Memory B cell (primary cell): ENCODE measurements at places on chromosomes 2 and 18.

- H3K36me3 ChIP-seq: no peaks in the 10 kb centered on the region
- no peak overlapping the region for H3K4me3 ChIP-seq
- DNase-seq: no peak
These were observed 119.9 kb upstream of the HS6ST1 start for GRCh38 chr2:128438586-128438985.

- peak overlapping the region; percentile 5 for H3K4me3 ChIP-seq
- H3K27ac ChIP-seq: peak overlapping the region; percentile 81
- DNase-seq: peak; percentile 30
- peaks cover 18% of the 10 kb centered on the region for H3K4me1 ChIP-seq
- H3K36me3 ChIP-seq: no peaks in the 10 kb centered on the region
These were observed 352.6 kb upstream of the CWC22 start for GRCh38 chr2:180359522-180360282.

- no peak overlapping the region for H3K4me3 ChIP-seq
These were observed 17.0 kb downstream of the FZD7 start for GRCh38 chr2:202050652-202051051.

GRCh38 chr18:33851546-33852078 is 273.6 kb downstream of the ASXL3 start:
- H3K4me3 ChIP-seq: no peak overlapping the region
- no peaks in the 10 kb centered on the region for H3K4me1 ChIP-seq
- no peaks in the 10 kb centered on the region for H3K27me3 ChIP-seq

- peak overlapping the region; percentile 56 for H3K27ac ChIP-seq
- no peaks in the 10 kb centered on the region for H3K27me3 ChIP-seq
- H3K4me1 ChIP-seq: peaks cover 48% of the 10 kb centered on the region
- peaks cover 2% of the 10 kb centered on the region for H3K36me3 ChIP-seq
- no peak for DNase-seq
- H3K4me3 ChIP-seq: peak overlapping the region; percentile 24
These were observed 36.1 kb downstream of the ADCY3 start for GRCh38 chr2:24883946-24884345.

DNA sequence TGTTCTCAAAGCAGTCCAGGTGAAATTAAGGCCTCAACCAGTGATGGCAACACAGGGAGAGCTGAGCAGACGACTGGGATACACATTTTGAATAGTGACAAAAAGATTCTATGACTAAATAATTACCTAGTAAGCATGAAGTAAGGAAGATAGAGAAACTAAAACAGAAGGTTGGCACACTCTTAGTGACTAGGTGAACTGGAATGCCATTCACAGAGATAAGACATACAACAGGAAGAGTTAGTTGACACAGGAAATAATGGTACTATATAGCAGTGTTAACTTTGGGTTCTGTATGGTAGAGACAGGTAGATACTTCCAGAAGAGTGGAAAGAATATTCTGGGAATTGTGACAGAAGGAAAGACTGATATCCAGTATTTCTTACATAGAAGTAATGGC is 181.8 kb upstream of the NT5C1B start:
- H3K4me1 ChIP-seq: no peaks in the 10 kb centered on the region
- no peak for DNase-seq
- H3K36me3 ChIP-seq: peaks cover 4% of the 10 kb centered on the region
- H3K27ac ChIP-seq: no peak overlapping the region
- no peaks in the 10 kb centered on the region for H3K27me3 ChIP-seq

DNA sequence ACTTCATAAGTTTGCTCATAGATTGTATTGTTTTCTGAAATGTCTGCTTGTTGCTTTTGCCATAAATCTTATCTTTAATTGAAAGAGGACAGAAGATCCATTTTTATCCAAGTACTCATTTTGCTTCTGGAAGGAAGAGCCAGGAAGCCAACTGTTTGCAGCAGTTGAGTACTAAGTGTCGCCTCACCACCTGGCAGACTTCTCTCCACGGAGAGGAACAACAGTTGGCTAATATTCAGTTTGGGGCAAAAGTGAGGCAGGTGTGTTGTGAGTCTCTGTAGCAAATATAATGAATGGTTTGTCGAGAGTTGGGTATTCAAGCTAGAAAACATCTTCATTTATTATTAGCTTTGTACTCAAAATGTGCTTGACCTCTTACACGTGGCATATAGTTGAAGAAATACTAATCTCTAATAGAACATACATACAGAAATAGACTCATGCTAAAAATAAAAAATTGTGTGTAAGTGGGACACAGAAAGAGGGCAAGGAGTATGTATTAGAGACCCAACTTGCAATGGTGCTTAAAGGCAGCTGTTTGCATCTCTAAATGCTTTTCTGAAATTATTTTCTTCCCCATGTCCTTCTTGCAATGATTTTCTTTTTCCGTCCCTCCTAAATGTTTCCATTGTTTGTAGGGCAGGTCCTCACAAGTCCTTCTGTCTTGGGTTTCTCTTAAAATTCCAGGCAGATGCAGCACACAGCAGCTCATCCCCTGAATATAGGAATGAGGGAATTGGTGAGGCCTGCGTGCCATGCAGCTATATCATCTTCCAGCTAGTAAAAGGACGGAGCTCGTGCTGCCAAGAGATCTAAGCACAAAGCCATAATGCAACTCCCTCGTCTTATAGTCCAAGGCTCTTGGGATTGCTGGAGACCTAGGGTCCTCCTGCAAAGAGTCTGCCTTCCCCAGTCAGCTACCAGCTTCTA is 44.8 kb upstream of the MAP3K20 start:
- H3K27me3 ChIP-seq: peaks cover 3% of the 10 kb centered on the region
- DNase-seq: no peak
- no peak overlapping the region for H3K4me3 ChIP-seq

- no peak overlapping the region for H3K4me3 ChIP-seq
- peaks cover 6% of the 10 kb centered on the region for H3K27me3 ChIP-seq
- no peak for DNase-seq
- no peaks in the 10 kb centered on the region for H3K36me3 ChIP-seq
- H3K4me1 ChIP-seq: peaks cover 4% of the 10 kb centered on the region
- H3K27ac ChIP-seq: no peak overlapping the region
These were observed 126.7 kb downstream of the GALNT14 start for GRCh38 chr2:31011587-31011986.

- H3K27ac ChIP-seq: peak overlapping the region; percentile 98
- H3K27me3 ChIP-seq: no peaks in the 10 kb centered on the region
- H3K4me3 ChIP-seq: peak overlapping the region; percentile 93
- H3K4me1 ChIP-seq: peaks cover 25% of the 10 kb centered on the region
- no peak for DNase-seq
These were observed 907 bp upstream of the SUCLG1 start for GRCh38 chr2:84459944-84460429.

- no peak overlapping the region for H3K4me3 ChIP-seq
- DNase-seq: no peak
- peaks cover 19% of the 10 kb centered on the region for H3K4me1 ChIP-seq
- peaks cover 42% of the 10 kb centered on the region for H3K36me3 ChIP-seq
- peak overlapping the region; percentile 71 for H3K27ac ChIP-seq
These were observed 36.7 kb downstream of the RALB start for GRCh38 chr2:120289221-120289906.

GRCh38 chr2:161122772-161123530 is 37.3 kb upstream of the TANK start:
- no peak overlapping the region for H3K4me3 ChIP-seq
- no peaks in the 10 kb centered on the region for H3K36me3 ChIP-seq
- H3K4me1 ChIP-seq: peaks cover 12% of the 10 kb centered on the region
- H3K27me3 ChIP-seq: no peaks in the 10 kb centered on the region

GRCh38 chr2:120904830-120905234 is 169.2 kb downstream of the GLI2 start:
- H3K27me3 ChIP-seq: peaks cover 7% of the 10 kb centered on the region
- DNase-seq: no peak
- no peaks in the 10 kb centered on the region for H3K4me1 ChIP-seq

DNA sequence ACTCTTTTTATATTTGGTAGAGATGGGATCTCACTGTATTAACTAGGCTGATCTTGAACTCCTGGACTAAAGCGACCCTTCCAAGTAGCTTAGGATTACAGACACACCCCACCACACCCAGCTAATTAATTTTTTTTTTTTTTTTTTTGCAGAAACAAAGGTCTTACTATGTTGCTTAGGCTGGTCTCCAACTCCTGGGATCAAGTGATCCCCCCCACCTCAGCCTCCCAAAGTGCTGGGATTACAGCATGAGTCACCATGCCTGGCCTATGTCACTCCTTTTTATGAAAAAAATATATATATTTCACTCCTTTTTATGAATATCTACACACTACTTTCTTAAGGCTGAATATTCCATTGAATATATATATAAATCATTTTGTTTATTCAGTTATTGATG is 162.8 kb downstream of the MGAT5 start:
- peaks cover 19% of the 10 kb centered on the region for H3K36me3 ChIP-seq
- H3K4me3 ChIP-seq: no peak overlapping the region
- no peak overlapping the region for H3K27ac ChIP-seq
- peaks cover 7% of the 10 kb centered on the region for H3K4me1 ChIP-seq
- no peak for DNase-seq

DNA sequence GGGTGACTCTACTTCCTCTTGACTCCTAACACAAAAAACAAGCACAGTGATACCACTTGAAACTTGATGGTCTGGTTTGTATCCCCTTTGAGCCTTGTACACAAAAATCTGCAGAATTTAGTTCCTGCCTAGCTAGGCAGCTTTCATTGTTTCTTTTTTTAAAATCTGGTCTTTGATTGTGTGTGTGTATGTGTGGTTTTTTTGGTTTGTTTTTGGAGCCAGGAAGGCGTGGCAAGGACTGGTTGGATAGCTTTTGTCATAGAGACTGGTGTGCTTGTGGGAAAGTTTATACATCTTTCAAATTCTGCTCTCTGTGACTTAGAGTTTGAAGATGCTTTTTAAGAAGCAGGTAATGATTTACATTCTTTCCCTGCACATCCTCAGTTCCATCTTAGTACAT is 127.4 kb downstream of the TANC1 start:
- H3K27me3 ChIP-seq: peaks cover 2% of the 10 kb centered on the region
- no peak overlapping the region for H3K4me3 ChIP-seq
- DNase-seq: no peak
- H3K4me1 ChIP-seq: peaks cover 26% of the 10 kb centered on the region
- peaks cover 8% of the 10 kb centered on the region for H3K36me3 ChIP-seq

DNA sequence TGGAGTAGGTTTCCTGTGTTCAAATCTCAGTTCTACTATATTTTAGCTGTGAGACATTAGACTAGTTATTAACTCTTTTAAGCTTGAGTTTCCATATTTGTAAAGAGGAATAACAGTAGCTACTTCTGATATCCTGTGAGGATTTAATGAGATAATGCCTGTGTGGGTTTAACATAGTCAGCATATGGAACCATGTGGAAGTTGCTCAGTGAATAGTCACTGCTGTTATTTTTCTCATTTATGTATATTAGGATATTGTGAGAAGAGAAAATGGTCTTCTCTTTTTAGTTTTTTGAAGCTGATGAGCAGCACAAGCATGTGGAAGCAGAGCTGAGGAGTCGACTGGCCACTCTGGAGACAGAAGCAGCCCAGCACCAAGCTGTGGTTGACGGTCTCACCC is 70.5 kb upstream of the STON1 start:
- H3K4me1 ChIP-seq: peaks cover 5% of the 10 kb centered on the region
- no peak for DNase-seq
- no peaks in the 10 kb centered on the region for H3K27me3 ChIP-seq
- no peak overlapping the region for H3K4me3 ChIP-seq
- no peak overlapping the region for H3K27ac ChIP-seq

- peaks cover 4% of the 10 kb centered on the region for H3K27me3 ChIP-seq
- H3K4me3 ChIP-seq: no peak overlapping the region
- DNase-seq: no peak
- H3K27ac ChIP-seq: no peak overlapping the region
- no peaks in the 10 kb centered on the region for H3K36me3 ChIP-seq
These were observed 180.2 kb downstream of the LTBP1 start for GRCh38 chr2:33126958-33127357.

- H3K4me3 ChIP-seq: no peak overlapping the region
- H3K36me3 ChIP-seq: peaks cover 25% of the 10 kb centered on the region
- DNase-seq: no peak
- H3K27me3 ChIP-seq: no peaks in the 10 kb centered on the region
These were observed 262.7 kb upstream of the EPAS1 start for GRCh38 chr2:46034535-46034934.

GRCh38 chr2:214593727-214594126 is 182.9 kb downstream of the VWC2L start:
- no peaks in the 10 kb centered on the region for H3K36me3 ChIP-seq
- no peaks in the 10 kb centered on the region for H3K4me1 ChIP-seq
- H3K27ac ChIP-seq: no peak overlapping the region
- no peaks in the 10 kb centered on the region for H3K27me3 ChIP-seq
- no peak for DNase-seq

GRCh38 chr2:163191372-163191771 is 352.8 kb upstream of the KCNH7 start:
- no peak overlapping the region for H3K4me3 ChIP-seq
- no peak overlapping the region for H3K27ac ChIP-seq
- no peaks in the 10 kb centered on the region for H3K27me3 ChIP-seq
- H3K36me3 ChIP-seq: no peaks in the 10 kb centered on the region
- H3K4me1 ChIP-seq: no peaks in the 10 kb centered on the region
